ENCODE measurements at places on chromosomes 3 and 15.
A peak's percentile ranks its signal among the peaks of the same experiment; 100 is the strongest.

DNA sequence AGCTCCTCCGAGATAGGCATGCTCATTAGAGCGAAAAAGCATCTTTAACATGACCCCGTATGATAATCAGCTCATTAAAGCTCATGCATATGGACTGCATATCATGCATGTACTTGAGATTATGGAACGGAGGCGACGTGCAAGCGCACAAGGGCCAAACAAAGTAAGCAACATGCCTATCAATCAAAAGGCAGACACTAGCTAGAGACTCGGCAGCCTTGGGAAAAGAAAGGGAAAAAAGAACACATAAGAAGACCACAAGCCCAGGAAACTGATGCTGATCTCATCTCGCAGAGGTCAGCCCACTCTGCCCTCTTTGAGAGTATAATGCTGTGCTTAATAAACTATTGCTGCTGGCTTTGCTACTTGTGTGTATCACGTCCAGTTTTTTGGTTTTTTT, 2.6 kb upstream of the ACOX2 start:
- DNase-seq, result no peak

DNA sequence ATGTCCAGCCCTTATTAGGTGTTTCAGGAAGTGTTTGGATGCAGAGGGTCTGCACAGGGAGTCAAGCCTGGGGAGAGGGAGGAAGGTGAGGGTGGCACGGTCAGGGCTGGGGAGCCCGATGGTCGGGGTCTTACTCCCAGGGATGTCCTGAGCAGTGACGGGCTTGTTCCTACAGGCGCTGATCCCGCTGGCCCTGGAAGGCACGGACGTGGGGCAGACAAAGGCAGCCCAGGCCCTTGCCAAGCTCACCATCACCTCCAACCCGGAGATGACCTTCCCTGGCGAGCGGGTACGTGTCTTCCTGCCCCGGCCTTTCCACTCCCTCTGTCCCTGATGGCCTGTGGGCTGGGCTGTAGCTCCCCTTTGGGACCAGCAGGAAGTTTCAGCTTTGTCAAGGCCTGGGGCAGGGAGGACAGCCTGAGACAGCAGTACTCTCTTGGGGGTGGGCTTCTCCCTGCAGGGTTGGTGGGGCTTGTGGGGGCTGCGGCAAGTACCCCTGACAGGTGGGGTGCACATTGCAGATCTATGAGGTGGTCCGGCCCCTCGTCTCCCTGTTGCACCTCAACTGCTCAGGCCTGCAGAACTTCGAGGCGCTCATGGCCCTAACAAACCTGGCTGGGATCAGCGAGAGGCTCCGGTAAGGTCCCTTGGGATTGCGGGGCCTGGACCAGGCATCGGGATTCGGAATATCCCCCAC, 4.6 kb upstream of the RCCD1 start:
- DNase-seq, result no peak

GRCh38 chr3:196981657-196982056, 13.0 kb upstream of the PIGZ start:
- DNase-seq, result no peak

- no peak for DNase-seq
Measured at GRCh38 chr3:71548705-71549384, 34.7 kb downstream of the FOXP1 start.

- DNase-seq, result peak; percentile 10
Measured at GRCh38 chr3:138948371-138949001, 1.5 kb downstream of the FOXL2NB start.

DNA sequence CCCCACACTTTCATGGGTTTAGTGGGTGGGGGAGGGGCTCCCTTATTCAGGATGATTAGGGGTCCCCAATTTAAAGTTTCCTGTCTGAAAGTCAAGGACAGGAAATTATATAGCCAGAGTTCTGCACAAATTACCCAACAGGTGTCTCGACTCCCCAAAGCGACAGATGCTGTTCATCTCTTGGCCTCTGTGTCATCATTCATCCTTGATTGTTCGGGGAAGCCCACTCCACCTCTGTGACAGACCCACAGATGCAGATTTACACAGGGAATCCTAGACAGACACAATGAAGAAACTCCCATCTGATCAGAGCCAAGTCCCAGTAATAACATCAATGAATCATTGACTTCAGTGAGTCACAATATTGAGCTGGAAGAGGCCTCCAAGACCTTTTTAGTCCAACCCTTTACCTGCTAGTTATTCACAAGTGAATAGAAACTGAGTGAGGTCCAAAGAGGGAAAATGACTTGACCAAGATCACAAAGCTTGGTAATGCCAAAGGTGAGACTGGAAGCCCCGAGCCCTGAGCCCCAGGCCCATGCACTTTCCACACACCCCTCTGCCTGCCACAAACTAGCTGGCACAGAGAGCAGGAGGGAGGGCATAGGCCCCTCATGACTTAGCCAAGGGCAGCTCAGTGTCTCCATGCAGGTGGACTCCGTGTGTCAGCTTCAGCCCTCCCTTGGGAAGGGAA, 7.9 kb upstream of the SRP14 start:
- DNase-seq, result no peak

DNA sequence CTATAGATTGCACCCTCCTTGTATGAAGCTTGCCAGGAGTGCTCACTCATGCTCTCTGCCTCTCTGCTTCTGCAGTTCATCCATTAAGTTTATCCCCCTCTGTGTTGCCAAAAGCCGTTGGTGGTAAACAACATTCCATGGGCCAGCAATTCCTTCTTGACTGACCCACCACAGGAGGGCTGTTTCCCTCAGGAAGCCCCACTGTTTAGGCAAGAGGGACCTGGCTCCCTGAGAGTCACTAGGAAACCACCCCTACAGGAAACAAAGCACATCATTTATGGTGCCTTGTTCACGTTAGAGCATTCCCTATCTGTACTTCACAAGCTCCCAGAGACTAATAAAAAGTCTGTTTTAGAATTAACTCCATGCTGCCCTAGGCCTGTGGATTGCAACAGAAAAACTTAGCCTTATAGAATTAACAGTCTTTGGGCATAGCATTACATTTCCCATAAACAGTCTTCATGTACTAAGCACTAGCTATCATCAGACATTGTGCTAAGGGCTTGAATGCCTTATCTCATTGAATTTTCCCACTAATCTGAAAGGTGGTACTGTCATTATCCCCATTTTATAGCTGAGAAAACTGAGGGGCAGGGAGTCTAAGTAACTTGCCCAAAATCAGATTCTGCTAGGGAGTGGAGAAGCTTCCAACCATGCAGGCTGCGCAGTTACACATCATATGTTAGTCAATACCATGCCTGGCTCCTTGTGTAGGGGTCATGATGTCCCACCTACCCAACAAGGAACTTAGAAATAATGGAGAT, 149.9 kb downstream of the SHQ1 start:
- no peak for DNase-seq

DNA sequence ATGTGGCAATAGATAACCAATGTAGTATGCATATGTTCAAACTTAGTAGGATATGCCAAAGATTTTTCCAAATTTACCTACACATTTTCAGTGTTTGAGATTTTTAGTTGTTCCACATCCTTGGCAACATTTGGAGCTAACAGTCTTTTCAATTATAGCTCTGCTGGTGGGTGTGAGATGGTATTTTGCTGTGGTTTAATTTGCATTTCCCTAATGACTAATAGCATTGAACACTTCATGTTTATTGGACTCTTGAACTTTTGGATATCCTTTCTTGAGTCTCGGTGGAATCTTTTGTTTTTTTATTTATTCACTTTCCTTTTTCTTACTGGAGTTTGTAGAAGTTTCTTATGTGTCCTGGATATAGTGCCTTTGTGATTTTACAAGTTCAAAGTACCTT, 11.0 kb upstream of the ILDR1 start:
- no peak for DNase-seq

DNA sequence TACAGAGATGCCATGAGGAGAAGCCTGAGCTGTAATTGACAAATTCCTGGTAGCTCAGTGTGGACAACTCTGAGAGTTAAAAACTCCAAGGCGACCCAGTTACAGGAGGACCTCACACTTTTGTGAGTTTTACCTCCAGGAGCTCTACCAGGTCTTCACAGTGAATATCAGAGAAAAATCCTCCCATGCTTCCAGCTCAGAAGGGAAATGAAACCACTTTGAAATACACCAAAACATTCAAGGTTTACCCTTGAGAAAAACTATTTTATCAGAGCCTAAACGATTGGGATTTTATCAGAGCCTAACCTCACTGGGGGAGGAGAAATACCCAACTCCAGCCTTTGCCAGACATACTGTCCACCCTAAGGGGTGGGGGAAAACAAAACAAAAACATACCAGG, 52.4 kb downstream of the MCCC1 start:
- no peak for DNase-seq

DNA sequence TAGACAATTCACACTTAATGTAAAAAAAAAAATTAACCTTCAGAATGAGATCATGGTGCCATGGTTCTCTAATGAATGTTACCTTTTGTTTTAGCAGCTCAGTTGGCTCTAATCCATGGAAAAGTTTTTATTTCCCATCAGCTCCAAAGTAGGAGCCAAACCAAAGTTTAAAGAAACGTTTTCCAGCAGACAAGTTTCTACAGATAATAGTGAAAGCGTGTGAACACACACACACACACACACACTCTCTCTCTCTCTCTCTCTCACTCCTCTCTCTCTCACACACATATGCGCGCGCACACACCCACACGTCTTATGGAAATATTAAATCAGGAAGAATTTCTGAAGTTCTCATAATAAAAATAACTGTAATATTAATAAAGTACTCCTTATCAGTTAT, 46.9 kb downstream of the MBNL1 start:
- no peak for DNase-seq

DNA sequence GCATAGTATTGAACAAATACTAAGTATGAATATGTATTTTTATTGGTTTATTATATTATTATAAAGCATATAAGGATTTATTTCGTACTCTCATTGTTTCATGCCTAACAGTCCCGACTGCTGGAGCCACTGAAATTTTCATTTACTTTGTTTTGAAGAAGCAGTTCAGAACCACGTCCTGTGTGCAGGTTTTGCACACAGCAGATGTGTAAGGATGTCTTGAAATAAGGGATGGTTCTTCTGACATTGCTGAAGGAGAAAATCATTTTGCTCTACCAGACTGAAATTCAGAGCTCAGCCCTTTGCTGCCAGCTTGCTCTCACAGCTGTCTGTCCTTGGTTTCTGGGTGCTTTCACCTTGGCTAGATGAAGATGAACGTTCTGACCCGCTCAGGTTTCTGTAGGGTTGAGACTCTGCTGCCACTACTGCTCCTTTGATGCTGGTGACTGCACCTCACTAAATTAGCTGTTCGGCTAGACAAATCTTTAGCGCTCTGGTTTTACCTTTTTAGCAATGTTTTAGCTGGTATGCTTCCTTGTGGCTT, 54.2 kb downstream of the UBE2E1 start:
- DNase-seq, result no peak

- no peak for DNase-seq
Measured at GRCh38 chr3:187967993-187968392, 186.0 kb upstream of the LPP start.

- peak; percentile 92 for DNase-seq
Measured at GRCh38 chr3:120093911-120094775, at the start of gene GSK3B. Gene GSK3B (minus strand): TSS chr3:120094447. CDS start chr3:120093434, 1,013 bp downstream.

- DNase-seq, result peak; percentile 65
Measured at GRCh38 chr3:196169836-196170240, 41.4 kb downstream of the ZDHHC19 start.

GRCh38 chr3:70180664-70181063, 131.8 kb downstream of the MDFIC2 start:
- DNase-seq, result no peak

GRCh38 chr3:66703501-66703900, 202.7 kb upstream of the LRIG1 start:
- peak; percentile 47 for DNase-seq

DNA sequence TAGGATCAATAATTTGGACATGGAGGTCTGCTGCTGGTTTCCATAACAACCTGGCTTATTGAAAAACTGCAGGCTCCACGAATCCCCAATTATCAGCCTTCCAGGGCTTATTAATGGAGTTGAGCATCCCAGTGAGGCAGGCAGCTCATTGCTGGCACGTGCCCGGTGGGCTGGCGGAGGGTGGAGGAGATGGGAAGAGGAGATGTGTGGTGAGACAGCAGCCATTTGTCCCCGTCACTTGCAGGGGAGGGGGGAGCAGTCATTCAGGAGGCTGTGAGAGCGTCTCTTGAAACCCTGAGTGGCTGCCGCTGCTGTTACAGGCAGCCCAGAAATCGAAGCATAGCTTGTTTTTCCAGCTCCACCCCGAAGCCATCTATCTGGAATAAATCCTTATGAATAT, 70.6 kb downstream of the GAP43 start:
- no peak for DNase-seq

DNA sequence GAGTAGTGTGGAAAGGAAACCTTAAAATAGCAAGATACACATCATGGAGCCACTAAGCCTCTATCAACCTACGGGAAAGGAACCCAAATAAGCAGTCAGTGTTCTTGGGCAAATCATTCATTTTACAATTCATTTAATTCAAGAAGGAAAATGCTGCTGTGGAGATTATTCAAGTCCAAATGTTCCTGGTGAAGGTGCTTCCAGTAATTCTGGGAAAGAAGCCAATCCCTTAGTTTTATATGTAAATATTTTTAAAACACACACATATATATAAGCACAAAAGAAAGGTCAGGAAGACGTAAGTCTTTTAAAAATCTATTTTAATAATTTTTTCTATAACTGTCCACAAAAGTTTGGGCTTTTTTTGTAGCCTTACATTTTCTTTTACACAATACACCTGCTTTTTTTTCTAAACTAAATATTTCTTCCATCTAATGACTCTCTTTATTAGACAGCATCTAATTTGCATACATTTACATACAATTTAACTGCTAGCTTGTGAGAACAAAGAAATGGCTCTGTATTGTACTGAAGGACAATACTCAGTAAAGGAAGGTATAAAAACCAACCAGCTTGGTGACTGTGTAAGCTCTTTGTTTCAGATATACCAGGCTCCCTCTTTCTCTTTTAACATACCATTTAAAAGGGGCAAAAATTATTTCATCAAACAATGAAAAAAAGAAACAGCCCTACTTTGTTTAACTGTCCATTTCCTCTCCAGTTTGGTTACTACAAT, 269.5 kb downstream of the ZBTB20 start:
- DNase-seq, result no peak

DNA sequence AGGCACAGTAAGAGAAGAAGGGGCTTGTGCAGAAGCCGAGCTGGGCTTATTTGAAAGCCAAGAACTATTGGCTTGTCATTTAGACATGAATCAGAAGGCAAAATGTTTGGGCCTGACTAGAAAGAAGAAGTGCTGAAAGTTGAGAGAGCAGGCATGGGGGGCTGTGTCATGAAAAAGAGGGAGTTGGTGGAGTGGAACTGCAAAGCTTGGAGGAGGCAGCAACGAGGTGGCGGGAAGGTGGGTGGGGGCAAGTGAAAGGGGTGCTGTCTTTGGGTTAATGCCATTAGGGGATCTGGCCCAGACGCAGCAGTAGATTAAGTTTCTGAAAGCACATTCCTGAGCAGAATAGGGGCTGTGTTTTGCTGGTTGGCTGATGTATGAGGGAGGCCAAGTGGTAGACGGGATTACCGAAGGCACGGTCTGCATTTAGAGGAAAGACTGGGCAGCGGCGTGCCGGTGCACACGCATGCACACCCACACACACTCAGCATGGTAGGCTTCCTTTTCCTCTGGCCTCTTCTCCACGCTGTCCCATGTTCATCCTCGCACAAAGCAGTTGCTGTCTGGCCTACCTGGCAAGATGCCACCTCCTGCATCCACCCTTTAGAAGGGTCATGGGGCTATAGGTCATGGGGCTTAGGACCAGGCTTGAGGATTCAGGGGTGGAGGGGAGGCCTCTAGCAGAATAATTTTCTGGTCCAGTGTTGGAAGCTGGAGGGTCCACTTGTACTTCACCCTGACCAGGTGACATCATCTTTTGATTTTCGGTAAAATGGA, 43.0 kb downstream of the BOC start:
- peak; percentile 16 for DNase-seq

GRCh38 chr3:169283951-169284350, 379.6 kb downstream of the MECOM start:
- no peak for DNase-seq
